ENCODE measurements at places on chromosomes 7 and 10. TPM values are rescaled to one million over a fixed set of nuclear protein-coding genes. Genes with fewer than 3 reads are reported as not detected.

DNA sequence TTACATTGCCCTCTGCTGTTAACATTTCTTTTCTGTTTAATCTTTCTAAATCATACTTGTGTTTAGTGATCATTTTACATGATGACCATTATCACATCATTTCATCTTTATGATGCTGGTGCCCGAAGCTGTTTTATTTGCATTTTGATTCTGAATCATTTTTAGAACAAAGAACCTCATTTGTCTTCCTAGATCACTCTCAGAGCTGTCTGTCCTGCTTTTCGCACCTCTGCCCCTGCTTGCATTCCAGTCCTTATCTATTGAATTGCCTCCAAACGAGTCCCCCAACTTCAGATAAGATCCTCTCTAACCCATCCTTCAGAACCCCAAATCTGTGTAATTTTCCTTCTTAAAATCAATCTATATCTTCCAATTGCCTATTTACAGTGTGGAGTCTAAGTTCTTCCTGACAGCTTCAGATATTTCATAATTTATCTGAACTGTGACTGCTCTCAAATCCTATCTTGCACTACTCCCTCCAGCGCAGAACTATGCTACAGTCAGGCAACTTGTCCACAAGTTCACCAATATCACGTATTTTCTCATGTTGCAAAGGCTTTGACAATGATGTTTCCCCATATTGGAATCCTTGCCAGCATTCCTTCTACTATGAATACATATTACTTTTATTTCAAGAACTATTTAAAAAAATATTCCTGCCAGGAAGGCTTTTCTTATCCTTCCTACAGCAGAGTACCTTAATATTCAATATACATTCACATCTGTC, 346.5 kb upstream of the CACNA2D1 start:
- DNase-seq = no peak

DNA sequence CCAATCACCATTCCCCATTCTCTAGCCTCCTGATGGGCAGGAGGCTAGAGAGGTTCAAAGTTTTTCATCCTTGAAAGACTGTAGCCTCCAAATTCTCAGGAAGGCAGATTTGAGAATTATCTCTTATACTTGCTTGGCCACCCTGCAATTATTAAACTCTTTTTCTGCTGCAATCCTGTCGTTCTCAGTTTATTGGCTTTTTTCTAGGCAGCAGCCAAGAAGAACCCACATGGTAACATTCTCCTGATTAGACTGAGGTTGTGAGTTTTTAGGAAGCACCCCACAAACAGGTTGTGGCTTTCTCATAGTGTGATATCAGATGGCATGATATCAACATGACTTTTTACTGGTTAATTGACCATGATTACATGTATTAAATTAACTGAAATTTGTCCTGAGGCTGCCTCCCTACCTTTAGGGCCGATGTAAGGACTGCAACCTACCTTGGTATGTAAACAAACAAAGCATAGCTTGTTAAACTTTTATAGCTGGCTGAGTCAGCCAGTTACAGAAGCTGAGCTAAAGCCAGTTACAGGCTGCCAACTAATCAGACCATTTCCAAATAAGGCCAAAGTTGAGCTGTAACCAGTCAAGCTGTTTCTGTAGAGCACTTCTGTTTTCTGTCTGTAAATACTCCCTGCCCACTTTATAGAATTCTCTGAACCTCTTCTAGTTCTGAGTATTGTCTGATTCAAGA, 3.2 kb upstream of the ZNF248 start:
- no peak for DNase-seq

DNA sequence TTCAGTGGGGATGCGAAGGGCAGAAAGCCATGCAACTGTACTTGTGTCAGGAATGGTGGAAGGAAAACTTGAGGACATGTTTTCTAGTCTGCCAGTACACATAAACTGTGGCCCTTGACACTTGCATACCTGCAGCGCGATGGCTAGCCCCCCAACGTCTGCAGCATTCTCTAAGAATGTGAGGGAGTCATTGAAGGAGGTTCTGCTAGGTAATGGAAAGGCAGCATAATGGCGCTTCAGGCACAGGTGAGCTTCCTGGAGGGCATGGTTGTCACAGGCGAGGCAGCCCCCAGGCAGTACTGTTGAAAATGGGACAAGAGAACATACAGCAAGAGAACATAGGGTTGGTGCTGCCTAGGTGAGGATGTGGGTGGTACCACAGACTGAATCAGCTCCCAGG, 3.5 kb downstream of the LLCFC1 start:
- DNase-seq = no peak

DNA sequence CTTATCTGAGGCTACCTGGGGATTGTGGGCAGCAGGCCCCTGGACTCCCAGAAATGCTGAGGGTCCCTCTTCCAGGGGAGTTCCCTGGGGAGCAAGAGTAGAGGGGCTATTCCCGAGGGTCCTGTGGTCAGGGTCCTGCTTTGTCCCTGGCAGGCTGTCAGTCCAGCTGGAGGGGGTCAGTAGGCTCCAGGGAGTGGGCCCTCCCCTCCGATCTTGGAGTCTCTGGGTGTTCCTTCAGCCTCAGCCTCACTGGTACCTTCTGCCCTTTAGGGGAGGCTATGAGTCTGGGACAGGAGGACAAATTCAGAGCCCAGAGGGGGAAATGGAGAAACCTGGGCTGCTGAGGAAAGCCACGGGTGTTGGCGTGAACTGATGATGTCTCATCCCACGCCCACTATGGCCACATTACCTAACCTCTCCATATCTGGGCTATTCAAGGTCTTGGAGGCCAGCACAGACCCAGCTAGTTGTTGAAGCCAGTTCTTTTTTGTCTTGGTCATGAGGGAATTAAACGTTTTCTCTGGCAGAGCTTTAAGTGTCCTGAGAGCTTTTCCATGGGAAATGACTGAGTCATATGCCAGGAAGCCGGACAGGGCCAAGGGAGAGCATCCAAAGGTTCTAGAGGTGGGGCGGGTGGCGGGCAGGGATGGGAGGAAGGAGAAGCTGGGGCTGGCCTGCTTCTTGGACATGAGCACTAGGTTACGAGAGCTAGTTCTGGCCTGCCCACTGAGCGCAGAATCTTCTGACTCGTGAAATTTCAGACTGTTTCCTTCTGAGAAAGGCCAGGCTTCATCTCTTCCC, 6.2 kb downstream of the CALHM2 start:
- DNase-seq = no peak

- DNase-seq = no peak
These were observed 11.2 kb downstream of the MUC17 start for GRCh38 chr7:101031082-101031481.

DNA sequence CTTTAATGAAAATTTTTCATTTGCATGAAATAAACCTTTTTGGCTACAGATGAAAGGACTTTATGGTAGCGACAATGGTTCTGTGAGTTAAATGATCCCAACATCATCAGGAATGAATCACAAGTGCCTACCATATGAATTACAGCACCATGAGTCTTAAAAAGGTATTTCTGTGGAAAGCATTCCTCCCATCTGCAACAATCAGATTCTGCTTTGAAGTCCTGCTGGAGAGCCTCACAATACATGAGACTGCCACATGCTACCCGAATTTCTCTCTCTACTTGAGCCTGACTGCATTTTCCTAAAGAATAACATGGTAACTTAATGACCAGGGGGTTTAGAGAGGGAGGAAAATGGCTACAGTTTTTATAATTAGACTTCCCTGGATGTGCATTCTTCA, 190.3 kb downstream of the TWIST1 start:
- DNase-seq = no peak

DNA sequence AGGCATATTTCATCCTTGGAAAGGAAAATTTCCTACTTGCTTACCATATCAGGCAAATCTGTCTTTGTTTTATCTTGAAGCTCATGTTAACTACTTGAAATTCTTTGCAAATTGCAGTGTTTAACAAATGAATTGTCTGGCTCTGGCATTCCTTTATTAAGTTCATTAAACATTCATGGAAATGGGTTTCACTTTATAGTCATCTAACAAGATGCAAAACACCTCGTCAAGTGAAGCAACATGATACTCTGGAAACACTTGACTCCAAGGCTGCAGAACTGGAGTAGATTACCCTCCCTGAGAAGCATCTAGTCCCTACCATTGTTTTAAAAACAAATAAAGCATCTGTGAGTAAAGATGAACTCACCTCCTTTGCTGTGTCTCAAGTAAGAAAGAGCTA, 1086.9 kb downstream of the NRG3 start:
- no peak for DNase-seq

GRCh38 chr7:112538726-112539255, 58.0 kb downstream of the LSMEM1 start:
- no peak for DNase-seq

Gene ZNF789
- 19.7 TPM for total RNA-seq

Data from T-cell (primary cell).